Amygdala (tissue), 56 donors: ENCODE measurements at places on chromosomes 3 and 15.

DNA sequence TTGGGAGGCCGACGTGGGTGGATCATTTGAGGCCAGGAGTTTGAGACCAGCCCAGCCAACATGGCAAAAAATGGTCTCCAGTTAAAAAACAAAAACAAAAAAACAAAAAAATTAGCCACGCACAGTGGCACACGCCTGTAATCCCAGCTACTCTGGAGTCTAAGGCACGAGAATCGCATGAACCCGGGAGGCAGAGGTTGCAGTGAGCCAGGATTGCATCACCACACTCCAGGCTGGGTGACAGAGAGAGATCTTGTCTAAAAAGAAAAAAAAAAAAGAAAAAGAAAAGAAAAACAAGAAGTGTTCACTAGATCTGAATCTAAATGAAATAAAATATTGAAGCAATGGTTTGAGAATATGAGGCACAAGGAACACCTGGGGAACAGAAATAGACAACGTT is 36.7 kb downstream of the SLC9A9 start:
- no peak for DNase-seq

- no peak for DNase-seq
Observed at GRCh38 chr15:52221730-52222129, 30.5 kb upstream of the GNB5 start.

DNA sequence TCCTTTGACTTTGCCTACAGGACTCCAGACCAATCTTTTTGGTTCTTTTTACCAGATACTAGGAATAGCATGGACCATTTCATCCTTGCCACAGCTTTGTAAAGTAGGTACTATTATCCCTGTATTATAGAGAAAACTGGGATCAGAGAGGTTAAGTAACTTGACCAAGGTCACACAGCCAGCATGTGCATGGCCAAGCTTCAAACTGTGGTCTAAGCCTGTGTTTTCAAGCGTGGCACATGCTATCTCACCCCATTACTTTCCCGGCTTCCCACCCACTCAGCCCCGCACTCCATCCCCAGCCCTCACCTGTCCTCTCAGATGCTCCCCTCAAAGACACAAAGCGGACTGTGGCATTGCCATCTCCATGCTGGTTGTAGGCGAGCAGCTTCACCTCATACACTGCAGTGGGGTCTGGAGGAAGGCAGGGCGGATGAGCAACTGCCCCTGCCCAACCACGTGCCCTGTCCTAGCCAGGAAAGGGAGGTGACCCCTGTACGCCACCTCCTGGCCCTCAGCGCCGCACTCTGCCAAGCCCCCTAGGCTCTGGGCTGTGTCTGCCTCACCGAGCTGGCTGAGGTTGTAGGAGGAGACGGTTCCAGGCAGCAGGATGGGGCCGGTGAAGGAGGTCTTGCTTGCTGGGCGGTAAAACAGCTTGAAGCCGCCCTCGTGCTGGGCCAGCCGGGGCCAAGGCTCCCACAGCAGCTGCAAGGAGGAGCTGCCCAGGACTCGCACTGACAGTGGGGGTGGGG is 25.7 kb downstream of the RNU5B-1 start:
- DNase-seq = no peak

- DNase-seq = no peak
Observed at GRCh38 chr3:141294301-141294700, 62.7 kb downstream of the PXYLP1 start.

- DNase-seq = no peak
Observed at GRCh38 chr15:74212494-74212893, 9.9 kb upstream of the STRA6 start.

DNA sequence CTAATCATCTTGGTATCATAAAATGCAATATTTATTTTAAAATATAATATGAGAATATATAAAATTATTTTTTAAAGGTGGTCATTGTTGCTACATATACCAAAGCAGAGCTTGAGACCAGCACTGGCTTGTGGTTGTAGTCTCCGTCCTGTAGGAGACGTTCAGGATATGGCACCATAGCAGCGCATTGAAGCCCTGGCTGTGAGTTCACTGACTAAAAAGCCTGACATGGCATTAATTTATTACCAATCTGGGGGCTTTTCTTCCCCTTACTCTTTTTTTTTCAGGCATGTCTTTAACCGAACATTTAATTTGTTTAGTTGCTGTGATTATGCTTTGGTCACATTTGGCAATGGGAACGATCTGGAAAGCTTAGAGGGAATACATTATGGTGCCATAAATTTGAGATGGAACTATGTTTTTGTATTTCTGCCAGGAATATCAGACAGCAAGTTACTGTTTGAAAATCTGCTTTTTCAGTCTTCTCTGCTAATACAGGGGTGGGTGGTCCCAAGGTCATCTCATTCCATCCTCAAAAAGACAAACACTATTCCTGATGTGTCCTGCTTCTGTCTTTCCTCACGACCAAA is 108.5 kb downstream of the ZIC4 start:
- no peak for DNase-seq

DNA sequence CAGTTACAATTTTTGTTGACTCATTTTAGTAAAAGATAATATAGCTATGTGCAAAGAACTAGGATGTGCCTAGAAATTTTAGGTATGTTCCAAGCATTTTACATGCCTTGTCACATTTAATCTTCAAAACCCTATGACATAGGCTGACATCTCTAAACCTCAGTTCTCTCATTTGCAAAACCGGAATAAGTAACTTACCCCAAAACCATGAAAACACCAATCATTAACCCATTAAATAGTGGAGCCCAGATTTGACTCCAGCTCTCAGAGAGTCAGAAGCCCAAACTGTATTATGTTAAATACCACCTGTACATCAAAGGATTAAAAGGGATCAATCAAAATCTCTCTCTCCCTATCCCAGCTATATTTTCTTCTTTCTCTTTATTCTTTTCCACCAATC is 36.6 kb downstream of the GSK3B start:
- no peak for DNase-seq

GRCh38 chr3:134312072-134312872 is 61.6 kb upstream of the RYK start:
- no peak for DNase-seq
